Skeletal muscle cell (primary cell): ENCODE measurements at places on chromosomes 12 and 14.
A peak's percentile ranks its signal among the peaks of the same experiment; 100 is the strongest.

DNA sequence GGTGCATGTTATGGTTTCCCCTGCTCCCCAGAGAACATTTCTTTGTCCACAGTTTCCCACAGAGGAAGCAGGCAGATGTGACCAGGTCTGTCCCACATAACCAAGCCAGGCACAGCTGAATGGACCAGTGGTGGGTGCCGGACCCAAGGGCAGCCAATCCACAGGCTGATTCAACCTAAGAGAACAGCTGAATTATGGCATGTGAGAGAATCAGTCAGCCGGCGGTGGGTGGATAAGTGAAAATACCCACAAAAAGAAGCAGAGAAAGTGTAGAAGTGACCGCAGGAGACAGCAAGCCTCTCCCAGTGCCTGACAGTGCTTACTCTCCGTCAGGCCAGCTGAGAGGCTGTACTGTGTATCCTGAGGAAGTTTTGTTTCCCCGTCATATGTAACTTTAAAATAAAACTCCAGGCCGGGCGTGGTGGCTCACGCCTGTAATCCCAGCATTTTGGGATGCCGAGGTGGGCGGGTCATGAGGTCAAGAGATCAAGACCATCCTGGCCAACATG is 14.9 kb downstream of the GPRC5D start:
- DNase-seq: no peak

- no peak for DNase-seq
Observed at GRCh38 chr14:65495196-65495595, 82.7 kb downstream of the FUT8 start.

DNA sequence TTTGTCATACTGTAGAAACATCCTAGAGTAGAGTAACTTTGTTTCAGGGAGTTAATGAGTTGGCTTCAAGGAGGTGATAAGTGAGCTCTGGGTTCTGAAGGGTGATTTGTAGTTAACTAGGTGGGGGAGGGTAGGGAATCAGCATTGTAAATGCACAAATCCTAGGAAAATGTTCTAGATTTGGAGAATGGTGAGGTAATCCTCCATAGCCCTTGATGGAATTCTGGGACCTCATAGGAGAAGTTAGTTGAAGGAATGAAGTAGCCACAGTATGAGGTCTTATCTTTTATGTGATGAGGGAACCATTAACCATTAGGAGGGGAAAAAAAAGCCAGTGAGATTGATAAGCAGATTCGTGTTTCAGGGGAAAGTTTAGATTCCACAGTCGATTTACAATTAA is 8.0 kb downstream of the CNOT2 start:
- no peak for DNase-seq

GRCh38 chr14:24075485-24076301 is 4.3 kb downstream of the CPNE6 start:
- no peak for DNase-seq

DNA sequence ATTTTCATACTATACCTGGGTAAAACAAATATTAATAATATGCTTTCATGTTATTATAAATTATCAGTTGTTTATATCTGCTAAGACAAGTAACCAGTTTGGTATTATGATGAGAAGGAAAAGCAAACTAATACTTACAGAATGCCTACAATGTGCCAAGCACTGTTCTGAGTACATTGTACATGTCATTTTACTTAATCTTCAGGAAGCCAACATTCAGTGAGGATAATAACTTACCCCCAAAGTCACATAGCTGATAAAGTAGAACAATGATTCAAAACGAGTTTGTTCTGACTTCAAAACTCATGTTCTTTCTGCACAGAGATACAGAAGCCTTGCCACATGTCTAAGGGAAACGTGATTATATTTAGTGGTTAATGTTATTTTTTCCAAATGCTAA is 89.0 kb upstream of the DIO2 start:
- DNase-seq: no peak

GRCh38 chr12:104485651-104486362 is 29.1 kb downstream of the CHST11 start:
- no peak for DNase-seq

DNA sequence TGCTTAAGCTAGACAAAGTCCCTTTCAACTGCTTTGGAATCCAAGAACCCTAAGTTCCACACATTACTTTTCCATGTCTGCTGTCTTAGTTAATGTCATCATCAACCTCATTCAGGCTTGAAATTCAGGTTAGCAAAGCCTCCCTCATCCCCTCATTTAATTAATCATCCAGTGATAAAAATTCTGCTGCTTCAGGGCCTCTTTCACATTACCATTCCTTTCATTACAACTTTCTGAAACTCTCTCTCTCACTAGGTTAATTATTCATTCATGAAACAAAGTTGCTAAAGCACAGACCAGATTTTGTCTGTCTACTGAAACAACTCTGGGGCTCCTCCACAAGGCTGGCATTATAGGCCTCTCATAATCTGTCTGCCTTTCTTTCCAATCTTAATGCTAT is 9.4 kb upstream of the VTI1B start:
- no peak for DNase-seq

DNA sequence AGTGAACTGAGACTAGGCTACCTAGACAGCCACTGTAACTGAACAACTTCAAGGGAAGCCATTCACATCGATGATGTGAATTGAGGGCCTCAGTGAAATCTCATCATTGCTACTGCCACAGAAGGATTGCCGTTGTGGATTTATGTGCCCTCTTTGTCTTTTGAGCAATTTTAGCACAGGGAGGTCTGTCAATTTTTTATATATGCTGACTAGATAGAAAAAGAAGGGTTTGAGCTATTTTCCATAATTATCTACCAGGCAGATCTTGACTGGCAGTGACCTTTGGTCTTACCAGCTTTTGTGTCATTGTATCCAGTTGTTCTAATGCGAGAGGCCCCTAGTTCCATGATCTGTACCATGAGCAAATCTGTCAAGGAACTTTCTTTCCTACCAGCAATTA is 179.4 kb downstream of the ERC1 start:
- DNase-seq: no peak

GRCh38 chr14:67759916-67760315 is 56.5 kb downstream of the ZFYVE26 start:
- DNase-seq: no peak

GRCh38 chr12:53181935-53182334 is 1.2 kb upstream of the CSAD start:
- DNase-seq: no peak

DNA sequence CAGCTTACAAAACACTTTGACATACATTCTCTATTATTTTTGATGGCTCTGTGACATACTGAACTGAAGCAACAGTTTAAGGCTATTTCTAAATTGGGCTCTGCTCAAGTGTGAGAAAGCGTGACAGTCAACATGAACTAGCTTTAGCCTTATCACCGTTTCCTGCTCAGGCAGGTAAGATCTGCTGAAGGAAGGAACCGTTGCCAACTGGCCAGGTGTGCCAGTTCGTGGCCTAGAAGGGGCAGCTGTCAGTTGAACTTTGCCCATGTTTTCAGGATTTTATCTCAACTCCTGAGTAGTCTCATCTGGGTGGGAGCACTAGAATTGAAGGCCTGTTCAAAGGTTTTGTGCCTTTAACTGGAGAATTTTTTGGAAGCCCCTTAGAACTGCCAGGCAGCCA is 79.5 kb downstream of the ETV6 start:
- no peak for DNase-seq

GRCh38 chr14:97410667-97411620 is 613.8 kb downstream of the VRK1 start:
- no peak for DNase-seq

DNA sequence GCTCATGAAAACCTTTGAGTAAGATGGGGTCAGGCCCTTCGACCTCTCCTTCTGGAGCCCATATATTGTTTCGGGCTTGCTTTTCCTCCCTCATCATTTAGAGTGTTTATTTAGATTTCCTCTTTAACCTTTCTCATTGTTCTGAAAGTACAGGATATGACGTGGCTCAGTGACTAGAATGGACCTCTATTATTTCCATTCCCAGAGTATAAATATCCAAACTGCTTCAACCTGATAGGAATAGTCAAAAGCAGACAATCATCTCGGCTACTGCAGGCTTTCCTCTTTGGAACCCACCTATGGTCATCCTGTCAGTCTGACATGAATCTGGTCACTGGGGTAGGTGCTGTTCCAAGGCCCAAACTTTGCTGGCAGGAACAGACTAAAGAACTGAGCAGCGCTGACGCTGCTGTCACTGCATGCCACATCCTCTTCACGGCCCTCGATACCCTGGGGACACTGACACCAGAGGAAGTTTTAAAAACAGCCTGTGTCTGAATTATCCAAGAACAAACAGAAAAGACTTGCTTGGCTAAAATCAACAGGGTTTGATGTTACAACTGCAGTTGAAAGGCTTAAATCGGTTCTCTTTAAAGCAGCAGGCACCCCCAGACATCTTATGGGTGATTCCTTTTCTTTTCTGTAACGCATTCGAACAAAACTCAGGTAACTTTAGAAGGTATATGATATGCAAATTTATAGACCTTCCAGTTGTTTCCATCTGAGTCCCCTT is 5.0 kb upstream of the DDX47 start:
- DNase-seq: no peak

GRCh38 chr12:104083769-104084475 is 19.6 kb downstream of the HCFC2 start:
- no peak for DNase-seq

DNA sequence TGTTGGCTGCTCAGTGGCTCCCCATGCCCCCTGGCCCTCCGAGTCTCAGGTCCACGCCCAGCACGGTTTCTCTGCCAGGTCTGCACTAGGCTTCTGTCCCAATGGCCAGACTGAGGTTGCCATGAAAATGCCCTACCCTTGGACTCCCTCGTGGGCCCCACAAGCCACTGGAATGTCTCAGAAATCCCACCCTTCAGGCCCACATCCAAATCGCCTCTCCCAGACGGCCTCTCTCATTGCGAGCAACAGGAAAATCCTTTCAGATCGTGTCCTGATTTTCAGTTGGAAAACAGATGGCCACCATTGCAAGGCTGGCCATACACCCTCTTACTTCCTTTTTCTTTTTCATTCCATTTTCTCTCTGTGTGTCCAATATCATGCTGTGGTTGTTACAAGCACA is 77.3 kb downstream of the IRF2BPL start:
- no peak for DNase-seq

GRCh38 chr14:60637479-60638315 is 11.6 kb downstream of the SIX1 start:
- DNase-seq: no peak

DNA sequence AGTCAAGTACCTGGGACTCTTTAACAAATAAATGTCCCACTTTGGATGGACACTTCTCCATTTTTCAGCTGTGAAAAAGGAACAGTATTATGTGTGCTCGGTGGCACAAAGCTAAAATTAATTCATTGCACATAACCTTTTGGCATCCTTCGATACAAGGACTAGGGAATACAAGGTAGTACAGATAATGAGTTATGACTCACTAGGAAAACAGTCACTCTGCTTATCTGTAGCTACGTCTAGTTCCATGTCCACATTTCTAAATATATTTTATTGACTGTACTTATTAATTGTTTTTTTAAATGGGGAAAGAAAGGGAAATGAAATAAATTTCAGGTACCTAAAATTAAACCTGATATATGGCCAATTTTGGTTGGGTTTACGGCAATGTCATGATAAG is 35.2 kb upstream of the RIC8B start:
- no peak for DNase-seq

- DNase-seq: no peak
Observed at GRCh38 chr12:95766356-95767019, 24.1 kb downstream of the NTN4 start.

DNA sequence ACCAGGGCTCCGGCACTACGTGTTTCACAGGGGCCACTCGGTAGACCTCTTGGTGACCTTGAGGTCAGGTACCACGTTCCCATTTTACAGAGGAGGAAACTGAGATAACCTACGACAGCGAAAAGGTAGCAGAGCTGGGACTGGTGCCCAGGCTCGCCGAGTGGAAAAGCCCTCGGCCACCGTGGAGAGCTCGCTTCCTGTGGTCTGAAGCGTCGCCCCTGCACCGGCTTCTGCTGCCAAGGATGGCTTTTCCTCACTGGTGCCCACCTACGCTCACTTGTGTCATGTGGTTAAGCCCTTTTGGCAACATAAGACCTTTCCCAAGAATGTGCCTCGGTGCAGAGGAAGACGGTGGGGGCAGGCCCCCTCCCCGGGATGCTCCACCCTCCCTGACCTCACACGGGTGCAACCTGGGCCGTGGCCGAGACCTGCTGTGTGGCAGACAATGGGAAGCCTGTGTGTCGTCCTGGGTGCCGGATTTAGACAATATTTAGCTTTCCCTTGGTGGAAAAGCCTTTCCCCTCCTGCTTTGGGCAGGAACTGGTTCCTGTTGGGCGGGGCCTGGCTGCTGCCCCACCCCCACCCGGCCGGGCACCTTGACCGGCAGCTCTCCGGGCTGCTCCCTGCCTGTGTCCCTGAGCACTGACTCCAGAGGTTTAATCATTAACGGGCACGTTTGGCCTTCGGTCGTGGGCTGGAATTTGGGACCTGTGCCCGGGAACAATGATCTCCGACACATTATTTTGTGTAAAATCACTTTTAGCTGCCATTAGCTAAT is 32.4 kb upstream of the PPP1R13B start:
- DNase-seq: no peak

DNA sequence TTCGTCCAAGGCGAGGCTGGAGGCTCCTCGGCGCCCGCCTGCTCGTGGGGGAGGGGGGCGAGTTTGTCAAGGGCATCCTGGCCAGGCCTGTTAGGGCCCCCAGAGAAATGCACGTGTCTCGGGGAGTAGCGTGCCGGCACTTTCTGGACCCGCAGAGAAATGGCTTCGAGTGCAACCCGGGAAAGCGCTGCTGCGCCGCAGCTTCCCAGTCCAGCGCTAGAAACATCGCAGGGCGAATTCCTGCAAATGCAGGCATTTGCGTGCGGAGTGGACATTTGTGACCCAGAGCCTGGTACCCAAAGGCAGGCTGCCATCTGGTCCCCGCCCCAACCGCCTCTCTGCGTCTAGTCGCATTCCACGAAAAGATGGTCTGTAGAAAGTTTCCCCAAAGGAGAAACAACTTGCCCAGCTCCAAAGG is 756 bp downstream of the LGR5 start:
- DNase-seq: no peak

DNA sequence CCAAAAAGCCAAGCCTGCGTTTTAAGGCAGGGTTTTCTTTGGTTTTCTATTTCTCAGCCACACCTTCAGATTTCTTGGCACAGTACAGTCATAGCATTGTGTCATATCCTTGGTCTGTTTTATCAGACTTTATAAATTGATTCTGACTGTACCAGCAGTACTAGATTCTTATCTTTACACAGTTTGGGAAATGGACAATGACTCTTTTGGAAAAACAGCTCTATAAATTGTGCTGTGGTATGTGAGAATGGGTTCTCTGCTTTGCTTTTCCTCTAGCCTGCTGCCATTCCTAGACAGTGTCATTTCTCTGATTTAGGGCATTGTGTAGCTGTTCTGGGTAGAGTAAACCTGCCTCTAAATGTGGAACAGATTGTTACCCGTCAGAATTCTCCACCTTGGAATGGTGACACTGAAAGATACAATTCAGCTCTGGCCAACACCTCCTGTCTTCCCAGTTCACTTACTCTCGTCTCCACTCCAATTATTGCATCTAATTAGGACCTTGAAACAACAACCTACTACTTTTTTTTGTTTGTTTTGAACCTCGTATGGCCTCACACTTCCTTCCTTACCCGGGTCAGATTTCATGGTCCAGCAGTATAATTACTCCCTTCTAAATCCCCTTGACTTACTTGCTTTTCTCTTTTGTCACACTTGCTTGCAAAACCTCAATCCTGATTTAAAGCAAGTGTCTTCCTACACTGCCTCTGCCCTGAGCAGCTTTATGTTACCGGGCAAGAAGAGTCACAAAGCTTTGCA is 226.3 kb downstream of the ERC1 start:
- peak; percentile 35 for DNase-seq

- DNase-seq: no peak
Observed at GRCh38 chr12:26297396-26298070, 102.2 kb downstream of the SSPN start.

- peak; percentile 26 for DNase-seq
Observed at GRCh38 chr12:127294651-127295210, 972.2 kb upstream of the TMEM132C start.
